Hypothalamus (tissue), 51 donors: ENCODE measurements at places on chromosomes 5 and 9.

GRCh38 chr5:139636975-139637408 lies 11.2 kb upstream of the CXXC5 start:
- no peak for DNase-seq

- no peak for DNase-seq
Measured at GRCh38 chr5:41903382-41903891, 707 bp upstream of the RIMOC1 start.

GRCh38 chr5:167561796-167562195 lies 729.6 kb upstream of the WWC1 start:
- no peak for DNase-seq

- DNase-seq = no peak
Measured at GRCh38 chr5:69492923-69493395, 369 bp downstream of the OCLN start.

- no peak for DNase-seq
Measured at GRCh38 chr5:133831491-133832224, 136.8 kb downstream of the C5orf15 start.

- no peak for DNase-seq
Measured at GRCh38 chr9:127927988-127928675, 2.4 kb downstream of the PIP5KL1 start.

GRCh38 chr9:122536134-122536533 lies 9.0 kb upstream of the OR1N1 start:
- DNase-seq = no peak

- no peak for DNase-seq
Measured at GRCh38 chr9:104322596-104322995, 181.5 kb upstream of the OR13F1 start.

GRCh38 chr5:137688210-137688840 lies 47.6 kb downstream of the KLHL3 start:
- no peak for DNase-seq

DNA sequence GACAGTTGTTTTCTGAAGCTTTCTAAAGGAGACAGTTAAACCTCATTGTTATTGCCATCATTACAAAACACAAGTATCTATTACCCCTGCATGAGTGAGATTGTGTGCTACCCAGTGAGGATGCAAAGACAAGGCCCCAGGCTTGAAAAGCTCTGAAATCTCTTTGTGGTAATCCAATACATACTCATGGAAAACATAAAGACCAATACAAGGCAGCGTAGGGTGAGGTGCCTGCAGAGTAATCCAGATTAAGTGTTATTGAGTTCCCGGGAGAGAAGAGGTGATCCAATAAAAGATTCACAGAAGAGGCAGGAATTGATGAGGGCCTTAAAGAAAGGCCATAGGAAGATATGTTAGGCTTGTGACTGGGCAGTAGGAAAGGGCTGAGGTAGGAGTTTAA lies 150.1 kb downstream of the MEF2C start:
- no peak for DNase-seq

- DNase-seq = no peak
Measured at GRCh38 chr9:129972816-129973215, 70.2 kb downstream of the FNBP1 start.

DNA sequence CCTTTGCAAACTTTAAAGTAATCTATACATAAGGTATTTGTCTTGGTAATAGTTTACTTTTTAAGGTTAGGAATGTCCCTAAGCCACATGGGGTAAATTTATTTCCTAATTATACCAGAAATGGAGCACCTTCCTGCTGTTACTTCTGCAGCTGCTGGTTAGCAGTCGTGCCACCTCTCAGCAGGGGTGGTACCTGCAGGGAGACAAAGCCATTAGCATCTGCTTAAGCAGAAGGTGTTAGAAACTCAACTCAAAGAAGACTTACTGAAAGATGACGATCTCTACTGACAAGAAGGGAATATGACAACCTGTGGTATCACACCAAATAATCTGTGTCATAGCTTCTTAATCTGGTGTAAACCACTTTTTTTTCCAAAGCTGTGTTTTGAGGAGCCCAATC lies 173.7 kb downstream of the BRINP1 start:
- no peak for DNase-seq

DNA sequence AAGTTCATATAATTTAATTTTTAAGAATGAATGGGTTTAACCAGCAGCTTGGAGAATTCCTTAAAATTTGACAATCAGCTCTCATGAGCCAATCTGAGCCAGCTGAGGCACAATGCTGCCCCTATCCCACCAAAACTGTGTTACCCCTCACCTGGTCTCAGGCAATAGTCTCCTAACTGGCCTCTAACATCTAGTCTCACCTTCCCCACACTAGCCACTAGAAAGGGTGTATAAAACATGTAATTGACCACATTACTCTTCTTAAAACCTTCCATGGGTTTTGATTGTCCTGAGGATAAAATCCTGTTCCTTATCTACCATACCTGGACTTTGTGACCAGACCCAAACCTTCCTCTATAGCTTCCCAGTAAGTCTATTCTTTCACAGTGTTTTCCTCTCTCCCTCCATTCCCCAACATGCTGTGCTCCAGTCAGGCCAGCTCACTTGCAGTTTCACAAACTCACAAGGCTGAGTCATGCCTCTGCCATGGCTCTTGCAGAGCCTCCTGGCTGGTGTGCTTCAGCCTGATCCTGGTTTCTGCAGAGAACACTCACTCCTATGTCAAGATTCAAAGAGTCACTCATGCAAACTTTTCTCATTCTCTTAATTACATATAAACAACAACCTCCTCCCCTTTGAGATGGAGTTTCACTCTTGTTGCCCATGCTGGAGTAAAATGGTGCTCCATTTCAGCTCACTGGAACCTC lies 16.0 kb upstream of the ZCCHC7 start:
- no peak for DNase-seq

- no peak for DNase-seq
Measured at GRCh38 chr9:111613436-111614040, 14.1 kb upstream of the PTGR1 start.

GRCh38 chr5:82360022-82360421 lies 81.9 kb upstream of the RPS23 start:
- DNase-seq = no peak

DNA sequence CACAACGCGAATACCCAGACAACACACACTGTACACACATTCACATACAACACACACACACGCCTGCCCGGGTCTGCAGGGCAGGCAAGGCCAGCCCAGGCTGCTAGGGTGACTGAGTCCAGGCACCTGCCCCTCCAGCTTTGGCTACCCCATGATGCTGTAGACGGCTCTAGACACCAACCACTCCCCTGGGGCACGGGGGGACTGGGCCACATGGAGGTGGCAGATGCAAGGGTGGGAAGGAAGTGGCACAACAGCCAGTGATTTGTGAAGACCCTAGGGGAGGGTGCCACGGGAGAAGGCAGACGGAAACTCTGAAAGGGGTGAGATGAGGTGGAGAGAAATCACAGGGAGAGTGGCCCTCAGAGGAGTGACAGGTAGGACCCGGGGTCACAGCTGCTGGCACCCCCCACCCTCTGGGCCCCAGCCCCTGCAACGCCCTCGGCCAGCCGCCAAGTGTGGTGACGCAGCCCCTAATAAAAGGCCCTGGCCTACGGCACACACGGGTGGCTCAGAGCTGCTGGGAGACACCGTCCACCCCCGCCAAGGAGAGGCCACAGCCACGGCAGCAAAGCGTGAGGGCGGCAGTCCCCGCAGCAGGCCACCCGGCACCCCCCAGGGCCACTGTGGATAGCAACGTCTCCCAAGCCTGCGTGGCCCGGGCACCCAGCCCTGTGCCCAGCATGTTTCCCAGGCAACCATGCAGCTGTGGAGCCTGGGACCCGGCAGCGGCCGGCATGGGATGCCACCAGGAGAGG lies 6.6 kb upstream of the CCDC187 start:
- no peak for DNase-seq

DNA sequence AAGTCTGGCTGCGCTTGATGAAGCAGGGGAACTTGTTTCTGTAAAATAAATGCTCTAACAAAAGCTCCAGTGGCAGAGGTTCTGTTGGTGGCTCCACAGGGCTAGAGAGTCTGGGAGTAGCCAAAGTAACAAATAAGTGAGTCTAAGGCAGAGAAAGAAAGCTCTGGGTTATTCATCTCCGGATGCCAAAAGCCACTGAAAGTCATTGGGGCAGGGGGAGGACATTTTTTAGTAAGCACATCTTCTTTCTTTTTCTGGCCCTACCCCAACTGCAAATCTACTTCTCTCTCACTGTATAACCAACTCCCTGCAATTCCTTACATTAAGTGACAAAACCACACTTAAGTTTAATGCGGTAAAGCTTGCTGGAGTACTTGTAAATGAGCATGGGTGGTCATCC lies 141.6 kb downstream of the INSYN2B start:
- DNase-seq = no peak

DNA sequence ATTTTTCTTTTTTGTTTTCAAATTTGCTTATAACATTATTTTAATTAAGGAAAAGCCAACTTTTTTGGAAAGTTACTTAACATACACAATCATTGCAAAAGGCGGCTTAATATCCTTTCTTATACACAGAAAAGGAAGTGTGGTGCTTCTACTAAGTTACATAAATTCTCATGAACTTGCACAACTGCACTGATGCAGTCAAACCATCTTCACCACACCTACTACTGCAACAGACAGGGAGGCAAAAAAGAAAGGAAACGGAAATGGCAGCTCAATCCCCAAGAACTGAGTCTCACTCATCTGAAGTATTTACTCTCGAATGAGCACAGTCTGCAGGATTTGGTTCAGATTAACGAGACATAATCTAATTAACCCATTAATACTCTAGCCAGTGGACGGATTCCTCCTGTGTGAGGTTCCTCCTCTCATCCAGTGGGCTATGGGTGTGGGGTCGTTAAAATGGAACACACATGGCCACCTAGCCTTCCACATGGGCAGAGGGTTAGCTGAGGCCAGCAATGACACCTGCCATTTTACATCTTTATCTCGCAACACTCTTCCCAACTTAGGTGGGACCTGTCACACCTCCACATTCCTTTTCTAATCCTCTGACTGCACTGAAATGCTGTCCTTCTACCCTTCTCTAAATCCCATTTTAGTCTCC lies 30.0 kb downstream of the GOLM1 start:
- no peak for DNase-seq

- DNase-seq = no peak
Measured at GRCh38 chr5:126801992-126802294, 25.0 kb downstream of the LMNB1 start.

DNA sequence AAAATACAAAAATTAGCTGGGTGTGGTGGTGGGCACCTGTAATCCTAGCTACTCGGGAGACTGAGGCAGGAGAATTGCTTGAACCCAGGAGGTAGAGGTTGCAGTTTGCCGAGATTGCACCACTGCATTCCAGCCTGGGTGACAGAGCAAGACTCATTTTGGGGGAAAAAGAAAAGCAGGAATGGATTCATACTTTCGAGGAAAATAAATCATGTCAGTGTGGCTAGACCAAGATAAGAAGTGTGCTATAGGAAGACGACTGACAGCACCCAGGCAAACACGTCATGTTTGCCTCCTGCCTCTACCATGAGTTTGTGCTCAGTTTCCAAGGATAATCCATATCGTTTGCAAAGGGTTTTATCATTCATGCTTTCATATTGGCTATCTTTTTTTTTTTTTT lies 19.3 kb upstream of the ATOSB start:
- no peak for DNase-seq

- no peak for DNase-seq
Measured at GRCh38 chr9:82128011-82128696, 139.6 kb downstream of the SPATA31D1 start.

- DNase-seq = no peak
Measured at GRCh38 chr9:91320299-91320698, 41.4 kb downstream of the AUH start.

GRCh38 chr9:90958328-90958727 lies 156.7 kb downstream of the SYK start:
- DNase-seq = no peak

DNA sequence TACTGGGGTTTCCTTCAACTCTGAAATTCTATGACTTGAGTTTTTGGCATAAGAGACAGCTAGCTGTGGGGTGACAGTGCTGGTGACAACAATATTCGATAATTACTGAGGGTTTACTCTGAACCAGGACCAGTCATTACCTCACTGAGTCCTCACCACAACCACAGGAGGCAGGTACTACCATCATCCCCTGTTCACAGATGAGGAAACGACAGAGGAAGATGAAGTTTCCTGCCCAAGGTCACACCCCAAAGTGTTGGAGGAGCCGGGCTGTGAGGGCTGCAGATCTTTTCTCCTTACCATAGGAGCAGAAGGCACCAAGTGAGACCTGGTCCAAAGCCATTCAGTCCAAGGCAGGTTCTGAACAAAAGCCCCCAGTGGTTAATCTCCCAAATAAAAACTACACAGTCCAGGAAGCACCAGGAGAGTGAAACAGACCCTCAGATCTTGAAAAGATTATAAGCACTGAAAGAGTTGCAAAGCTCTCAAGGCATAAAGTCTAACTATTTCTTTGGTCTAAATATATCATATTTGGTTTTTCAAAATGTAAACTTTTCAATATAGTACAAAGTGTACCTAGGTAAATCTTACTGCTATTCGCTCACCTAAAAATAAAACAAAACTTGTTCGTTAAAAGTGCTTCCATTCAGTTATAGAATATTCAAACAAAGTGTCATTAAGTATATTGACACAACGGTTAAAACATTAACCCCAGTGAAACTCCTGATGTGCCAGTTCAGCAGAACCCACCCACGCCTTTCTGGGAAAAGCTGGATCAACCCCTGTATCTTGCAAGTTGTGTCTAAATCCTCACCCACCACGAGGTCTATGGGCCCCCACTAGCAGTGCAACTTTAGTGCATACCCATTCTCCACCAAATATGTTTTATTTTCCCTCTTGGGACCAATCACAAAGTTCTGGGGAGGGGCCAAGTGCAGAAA lies 82.6 kb upstream of the EQTN start:
- no peak for DNase-seq

- DNase-seq = no peak
Measured at GRCh38 chr5:14954216-14954615, 82.6 kb upstream of the ANKH start.

GRCh38 chr5:133242221-133242835 lies 190.5 kb downstream of the HSPA4 start:
- DNase-seq = no peak

- DNase-seq = no peak
Measured at GRCh38 chr5:77012601-77013000, 17.6 kb upstream of the AGGF1 start.

DNA sequence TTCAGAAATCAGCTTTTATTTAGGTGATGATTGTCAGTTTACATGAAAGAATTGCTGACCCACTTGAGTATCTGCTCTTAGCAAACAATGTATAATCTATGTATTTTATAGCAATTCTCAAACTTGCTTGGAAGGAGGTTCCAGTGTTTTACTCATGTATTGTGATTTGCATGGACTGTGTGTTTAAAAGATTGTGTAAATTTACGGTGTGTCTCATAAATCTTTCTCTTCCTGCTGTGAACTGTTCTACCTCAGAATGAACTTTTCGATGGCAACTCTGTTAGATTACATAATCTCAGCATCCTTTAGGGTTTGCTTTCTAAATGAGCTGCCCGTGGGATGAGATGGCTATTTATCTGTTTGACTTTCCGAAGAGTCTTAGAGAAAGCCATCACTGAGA lies 122.5 kb downstream of the MEF2C start:
- DNase-seq = no peak

DNA sequence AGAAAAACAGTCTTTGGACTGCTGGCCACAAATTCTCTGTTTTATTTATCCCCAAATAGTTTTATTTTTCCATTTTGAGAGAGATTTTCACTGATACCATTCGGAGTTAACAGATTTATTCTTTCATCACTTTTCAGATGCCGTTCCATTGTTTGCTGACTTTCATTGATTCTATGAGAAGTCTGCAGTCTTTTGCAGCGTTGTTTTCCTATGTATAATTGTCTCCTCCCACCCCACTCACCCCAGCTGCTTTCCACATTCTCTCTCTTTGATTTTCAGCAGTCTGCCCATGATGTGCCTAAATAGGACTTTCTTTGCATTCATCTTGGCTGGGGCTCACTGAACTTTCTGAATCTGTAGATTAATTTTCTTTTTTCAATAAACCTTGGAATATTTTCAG lies 107.6 kb downstream of the C9orf50 start:
- DNase-seq = no peak
